ENCODE measurements at places on chromosomes 3 and 15.

GRCh38 chr3:97910931-97911351 is 61.3 kb downstream of the RIOX2 start:
- no peak for DNase-seq

- DNase-seq = no peak
Measured at GRCh38 chr3:152331998-152332397, 63.3 kb downstream of the MBNL1 start.

GRCh38 chr3:15347737-15348110 is 15.3 kb upstream of the SH3BP5 start:
- no peak for DNase-seq

DNA sequence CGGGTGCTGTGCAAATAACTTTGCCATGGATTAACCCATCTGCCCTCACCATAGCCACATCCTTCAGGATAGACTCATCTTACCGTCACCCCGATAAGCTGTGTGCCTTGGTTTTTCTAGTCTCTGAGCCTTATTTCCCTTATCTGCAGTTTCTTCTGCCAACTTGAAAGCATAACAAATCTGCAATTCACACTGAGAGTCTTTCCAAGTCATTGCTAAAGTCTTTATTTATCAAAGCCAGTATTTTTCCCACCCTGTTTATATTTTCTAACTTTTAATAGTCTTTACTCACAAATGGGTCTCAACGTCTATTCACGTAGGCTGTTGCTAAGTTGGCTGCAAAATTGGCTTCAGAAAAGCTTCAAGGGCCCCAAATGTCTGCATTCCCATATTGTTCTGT is 61.6 kb upstream of the SUCLG2 start:
- no peak for DNase-seq

DNA sequence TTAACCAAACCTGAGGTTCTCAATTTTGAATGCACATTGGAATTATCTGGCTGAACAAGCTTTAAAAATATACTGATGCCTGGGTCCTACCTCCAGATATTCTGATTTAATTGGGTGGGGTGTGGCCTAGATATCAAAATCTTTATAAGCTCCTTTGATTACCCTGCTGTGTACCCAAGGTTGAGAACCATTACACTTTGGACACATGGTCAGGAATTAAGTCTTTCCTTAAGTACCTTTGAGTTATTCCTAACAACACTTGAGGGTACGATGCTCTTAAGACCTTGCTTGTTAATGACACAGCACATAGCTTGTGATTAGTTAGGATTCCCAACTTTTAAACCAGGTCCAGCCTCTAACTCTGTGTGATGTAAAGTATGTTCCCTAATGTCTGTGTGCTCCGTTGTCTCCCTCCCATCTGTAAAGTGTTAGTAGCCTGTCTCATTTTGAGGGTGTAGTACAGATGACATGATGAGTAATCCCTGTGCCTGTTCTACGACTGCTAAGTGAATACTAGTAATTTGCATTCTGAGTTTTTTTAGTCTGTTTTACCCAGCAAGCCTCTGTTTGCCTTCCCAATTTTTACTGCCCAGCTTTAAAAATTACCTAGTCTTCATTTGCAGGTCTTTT is 154.9 kb downstream of the KLHL25 start:
- DNase-seq = no peak

GRCh38 chr3:87148020-87148419 is 79.1 kb upstream of the CHMP2B start:
- no peak for DNase-seq

DNA sequence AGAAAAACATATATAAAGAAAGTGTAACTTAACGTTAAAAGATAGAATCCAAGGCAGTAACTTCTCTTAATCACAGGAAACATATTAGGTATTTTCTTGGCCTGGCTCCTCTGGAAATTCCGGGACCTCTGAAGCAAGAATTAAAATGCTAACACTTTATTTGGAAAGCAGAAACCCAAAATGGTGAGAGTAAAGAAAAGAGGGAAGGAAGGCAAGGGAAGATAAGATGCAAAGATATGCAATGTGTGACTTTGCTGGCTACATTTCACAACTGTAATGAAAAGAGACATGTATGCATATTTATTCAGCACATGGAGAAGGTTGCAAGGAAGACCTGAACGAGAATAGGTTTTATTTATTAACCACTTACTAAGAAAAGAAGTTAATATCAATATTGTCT is 372.5 kb downstream of the TBL1XR1 start:
- DNase-seq = no peak

DNA sequence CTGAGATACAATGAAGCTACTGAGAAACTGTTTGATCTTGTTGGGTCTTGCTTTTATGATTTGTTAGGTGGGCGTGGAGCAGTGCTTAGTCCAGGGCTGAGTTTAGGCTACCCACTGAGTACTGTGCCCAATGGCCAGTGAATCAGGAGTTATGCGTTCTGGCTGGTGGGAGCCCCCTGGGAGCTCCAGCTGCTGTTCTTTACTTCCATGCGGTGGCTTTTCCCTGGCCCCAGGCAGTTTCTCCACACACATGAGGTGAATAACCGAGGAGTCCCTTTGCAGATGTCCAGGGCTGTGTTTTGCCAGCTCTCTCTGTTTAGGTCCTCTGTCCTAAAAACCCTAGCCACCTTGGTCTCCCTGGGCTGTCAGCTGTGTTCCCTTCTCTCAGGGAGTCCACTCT is 106.5 kb downstream of the KLF13 start:
- DNase-seq = no peak

- no peak for DNase-seq
Measured at GRCh38 chr15:88218557-88219221, 37.9 kb downstream of the NTRK3 start.

All from stimulated activated CD4-positive, alpha-beta T cell treated with anti-CD3 and anti-CD28 coated beads, Interleukin-15, amount 100 ng/mL, for 24 hours (primary cell).